ENCODE measurements at places on chromosomes 1 and 21.
A peak's percentile ranks its signal among the peaks of the same experiment; 100 is the strongest.

- DNase-seq = no peak
Measured at GRCh38 chr1:202616355-202616915, 93.8 kb downstream of the SYT2 start.

DNA sequence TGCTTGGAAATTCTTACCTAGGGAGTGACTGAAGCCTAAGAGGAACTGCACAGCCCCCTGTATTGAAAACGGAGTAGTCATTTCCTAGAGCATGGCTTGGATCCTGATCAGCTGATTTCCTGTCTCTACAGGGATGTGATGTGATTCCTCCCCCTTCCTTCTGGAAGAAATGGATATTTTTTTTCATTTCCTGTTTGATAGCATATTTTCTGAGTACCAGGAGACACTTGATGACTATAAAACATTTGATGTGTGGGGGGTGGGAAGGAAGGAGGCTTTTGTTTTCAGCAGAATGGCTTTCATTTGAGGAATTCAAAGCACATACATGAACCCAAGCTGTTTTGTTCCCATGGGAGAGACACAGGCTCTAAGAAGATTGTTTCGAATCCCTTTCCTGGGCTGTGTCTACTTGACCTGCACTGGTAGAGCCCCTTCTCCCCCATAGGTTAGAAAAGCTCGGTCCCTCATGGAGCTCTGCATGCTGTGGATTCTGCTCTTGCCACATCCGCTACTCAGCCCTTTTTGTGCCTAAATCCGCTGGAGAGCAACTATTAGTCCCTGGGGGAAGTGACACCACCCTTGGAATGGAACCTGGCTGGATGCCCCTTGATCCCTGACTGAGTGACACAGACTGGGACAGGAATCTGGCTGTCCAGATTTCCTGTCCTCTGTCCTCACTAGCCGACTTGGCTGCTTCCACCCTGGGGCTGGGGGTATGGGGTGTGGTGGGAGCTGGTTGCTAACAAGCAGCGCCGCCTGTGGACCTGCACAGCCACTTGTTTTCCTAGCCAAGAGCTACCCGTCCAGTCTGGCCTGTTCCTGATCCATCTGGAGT lies 71.8 kb upstream of the MACF1 start:
- DNase-seq = peak; percentile 87

DNA sequence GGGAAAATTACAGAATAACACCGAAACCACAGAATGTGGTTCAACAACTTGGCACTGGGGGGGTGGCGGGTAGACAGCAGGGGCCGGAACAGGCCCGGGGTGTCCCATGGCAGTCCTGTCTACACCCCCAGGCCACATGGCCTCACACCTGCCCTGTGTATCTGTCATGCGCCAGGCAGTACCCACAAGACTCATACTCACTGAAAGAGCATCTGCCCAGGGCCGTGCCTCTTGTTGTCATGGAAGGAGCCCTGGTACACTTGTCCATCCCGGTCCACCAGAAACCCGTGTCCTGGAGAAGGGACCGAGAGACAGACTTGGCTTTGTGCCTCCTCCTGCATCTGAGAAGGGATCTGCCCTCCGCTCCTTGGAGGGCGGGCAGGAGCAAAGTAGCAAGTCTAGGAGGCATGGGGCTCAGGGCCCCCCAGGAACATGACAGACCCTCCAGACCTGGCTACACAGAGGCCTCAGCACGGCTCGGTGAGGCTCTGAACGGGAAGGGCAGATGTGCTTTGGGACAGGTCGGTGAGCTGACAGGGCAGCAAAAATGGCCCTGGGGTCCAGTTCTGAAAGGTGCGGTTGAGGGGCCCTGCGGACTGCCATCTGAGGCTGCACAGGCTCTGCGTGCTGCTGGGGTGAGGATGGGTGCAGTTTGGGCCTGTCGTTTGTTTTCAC lies 5.6 kb downstream of the MORN1 start:
- peak; percentile 7 for DNase-seq

DNA sequence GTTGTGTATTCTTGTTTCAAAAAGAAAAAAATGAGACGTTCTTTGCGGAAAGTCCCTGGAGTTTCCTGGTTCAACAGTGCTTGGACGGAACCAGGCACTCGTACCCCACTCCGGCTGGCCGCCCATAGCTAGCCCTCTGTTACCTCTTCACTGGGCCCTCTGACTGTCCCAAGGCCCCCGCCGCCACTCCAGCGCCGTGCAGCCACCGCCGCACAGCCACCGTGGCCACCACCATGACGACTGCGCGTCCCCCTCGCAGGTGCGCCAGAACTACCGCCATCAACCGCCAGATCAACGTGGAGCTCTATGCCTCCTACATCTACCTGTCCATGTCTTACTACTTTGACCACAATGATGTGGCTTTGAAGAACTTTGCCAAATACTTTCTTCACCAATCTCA lies 9.6 kb downstream of the SNIP1 start:
- no peak for DNase-seq

DNA sequence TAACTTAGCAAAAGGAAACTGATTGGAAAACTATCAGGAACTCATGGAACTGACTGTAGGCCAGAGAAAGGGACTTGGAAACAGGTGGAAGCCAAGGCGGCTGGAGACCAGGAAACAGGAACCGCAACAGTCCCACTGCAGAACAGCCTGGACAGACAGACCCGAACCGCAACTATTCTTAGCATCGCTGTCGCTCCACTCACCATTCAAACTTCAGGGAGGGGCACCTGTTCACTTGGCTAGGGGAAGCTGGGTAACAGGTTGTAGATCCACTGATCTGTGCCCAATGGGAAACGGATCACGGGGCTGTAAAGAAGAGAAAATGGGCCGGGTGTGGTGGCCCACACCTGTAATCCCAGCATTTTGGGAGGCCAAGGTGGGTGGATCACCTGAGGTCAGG lies 61.9 kb downstream of the CLSTN1 start:
- no peak for DNase-seq

All from right cardiac atrium (tissue), 5 donors.